ENCODE measurements at places on chromosomes 12 and 14.
A peak's percentile ranks its signal among the peaks of the same experiment; 100 is the strongest.

DNA sequence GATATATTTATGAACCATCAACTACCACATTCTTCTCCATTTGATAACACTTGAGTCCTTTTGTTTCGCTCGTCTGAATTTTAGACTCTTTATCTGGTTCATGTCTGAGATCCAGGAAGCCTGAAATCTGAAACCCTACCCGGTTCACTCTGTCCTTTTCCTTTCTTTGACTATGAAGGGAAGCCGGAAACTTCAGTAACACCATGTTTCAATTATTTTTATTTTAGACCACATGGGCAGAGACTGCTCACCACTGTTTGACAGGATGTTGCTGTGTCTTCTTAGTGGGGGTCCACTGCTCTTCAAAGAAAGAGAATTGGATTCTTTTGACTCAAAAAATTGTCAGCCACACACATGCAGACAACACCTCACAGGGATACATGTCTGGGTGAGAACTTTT lies 331.9 kb upstream of the FLRT2 start:
- no peak for DNase-seq

GRCh38 chr12:6852651-6853354 lies 853 bp downstream of the USP5 start:
- peak; percentile 58 for DNase-seq

DNA sequence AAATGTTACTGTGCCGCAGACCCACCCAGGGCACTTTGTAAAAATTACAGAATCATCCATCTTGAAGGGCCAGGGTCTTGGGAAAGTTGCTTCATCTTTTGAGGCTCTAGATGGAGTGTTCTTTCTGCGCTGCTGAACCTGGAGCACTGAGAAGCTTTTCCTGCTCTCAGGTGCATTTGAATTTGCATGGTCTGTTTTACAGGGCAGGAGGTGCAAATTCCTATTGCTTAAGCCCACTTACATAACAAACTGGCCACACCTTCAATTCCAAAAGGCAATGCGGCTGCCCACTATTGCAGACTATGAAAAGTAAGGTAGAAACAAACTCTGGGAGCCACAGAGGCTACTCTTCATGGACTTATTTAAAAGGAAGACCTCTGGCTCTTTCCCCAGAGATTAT lies 254.8 kb downstream of the CACNA1C start:
- no peak for DNase-seq

DNA sequence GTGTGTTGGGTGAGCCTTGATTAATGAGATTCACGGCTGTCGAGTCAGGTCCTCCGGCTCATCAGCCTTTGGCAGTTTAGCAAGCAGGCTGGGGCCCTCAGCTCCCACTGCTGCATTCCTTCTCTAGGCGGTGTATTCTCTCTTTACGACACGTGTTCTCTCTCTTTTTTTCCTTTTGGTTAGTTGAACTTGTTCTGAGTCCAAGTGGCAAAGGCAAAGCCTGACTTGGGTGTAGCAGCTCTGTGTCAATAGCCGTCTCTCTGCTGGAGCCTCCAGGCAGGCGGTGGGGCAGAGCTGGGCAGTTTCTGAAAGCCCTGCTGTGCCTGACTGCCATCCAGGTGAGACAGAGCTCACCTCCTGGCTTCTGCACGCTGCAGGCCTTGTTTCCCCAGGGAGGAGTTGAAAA lies 46.6 kb downstream of the SUSD6 start:
- no peak for DNase-seq

DNA sequence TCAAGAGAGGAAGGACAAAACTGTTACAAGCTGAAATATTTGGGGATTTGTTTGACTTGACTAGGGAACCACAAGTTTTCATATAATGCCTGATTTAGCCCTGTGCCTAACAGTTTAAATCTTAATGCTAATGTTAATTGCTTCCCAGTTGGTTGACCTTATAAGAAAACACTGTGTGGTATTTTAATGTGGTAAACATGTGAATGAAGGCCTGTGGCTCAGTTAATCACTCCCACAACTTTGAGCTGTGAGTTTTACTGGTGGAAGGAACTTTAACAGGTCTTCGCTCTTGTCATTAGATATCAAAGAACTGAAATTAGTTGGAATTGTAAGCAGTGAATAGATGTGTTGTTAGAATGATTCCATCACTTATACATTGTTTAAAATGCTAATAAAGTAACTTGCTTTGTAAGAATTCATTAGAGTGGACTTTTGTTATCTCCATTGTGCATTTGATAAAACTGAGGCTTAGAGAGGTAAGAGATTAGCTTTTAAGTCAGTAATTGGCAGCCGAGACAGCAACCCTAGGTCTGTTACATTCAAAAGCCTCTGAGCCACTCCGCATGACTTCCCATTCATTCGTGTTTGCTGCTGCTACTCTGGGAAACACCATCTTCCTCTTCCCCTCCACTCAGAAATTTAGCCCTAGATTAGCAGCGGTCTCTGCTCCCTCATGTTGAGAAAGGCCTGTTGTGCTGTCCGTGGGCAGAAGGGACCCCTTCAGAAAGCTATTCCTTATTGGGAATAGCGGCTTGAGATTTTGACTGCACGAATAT lies 1.0 kb upstream of the TBK1 start:
- no peak for DNase-seq

GRCh38 chr14:22981090-22981875 lies 1.1 kb downstream of the AJUBA start:
- DNase-seq, result no peak

GRCh38 chr12:41981758-41982157 lies 162.9 kb downstream of the GXYLT1 start:
- no peak for DNase-seq

DNA sequence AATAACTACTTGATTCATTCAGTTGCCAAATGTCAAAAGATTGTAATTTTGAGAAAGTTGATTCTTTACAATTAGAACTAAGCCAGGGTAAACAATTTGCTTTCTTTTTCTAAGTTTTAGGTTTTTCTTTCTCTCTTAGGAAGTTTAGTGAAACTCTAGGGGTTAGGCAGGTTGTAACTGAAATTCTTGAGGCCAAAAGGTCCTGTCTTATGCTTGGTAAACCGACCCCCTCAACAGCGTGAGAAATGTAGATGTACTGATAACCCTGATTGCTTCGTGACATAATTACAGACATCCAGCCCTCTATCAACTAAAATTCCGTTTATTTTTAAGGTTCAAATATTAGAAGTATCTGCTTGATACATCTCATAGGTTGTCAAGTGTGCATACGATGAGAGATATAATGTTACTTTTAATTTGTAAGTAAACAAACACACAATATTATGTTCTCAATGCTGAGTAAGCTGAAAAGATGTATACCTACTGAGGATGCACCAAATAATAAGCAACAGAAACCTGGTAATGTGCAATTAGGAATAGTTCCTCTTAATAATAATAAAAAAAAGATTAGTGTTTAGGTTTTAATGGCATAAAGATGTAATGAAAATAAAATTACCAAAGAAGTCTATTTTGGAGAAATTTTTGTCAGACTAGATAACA lies 7.2 kb downstream of the FUT8 start:
- DNase-seq, result no peak

DNA sequence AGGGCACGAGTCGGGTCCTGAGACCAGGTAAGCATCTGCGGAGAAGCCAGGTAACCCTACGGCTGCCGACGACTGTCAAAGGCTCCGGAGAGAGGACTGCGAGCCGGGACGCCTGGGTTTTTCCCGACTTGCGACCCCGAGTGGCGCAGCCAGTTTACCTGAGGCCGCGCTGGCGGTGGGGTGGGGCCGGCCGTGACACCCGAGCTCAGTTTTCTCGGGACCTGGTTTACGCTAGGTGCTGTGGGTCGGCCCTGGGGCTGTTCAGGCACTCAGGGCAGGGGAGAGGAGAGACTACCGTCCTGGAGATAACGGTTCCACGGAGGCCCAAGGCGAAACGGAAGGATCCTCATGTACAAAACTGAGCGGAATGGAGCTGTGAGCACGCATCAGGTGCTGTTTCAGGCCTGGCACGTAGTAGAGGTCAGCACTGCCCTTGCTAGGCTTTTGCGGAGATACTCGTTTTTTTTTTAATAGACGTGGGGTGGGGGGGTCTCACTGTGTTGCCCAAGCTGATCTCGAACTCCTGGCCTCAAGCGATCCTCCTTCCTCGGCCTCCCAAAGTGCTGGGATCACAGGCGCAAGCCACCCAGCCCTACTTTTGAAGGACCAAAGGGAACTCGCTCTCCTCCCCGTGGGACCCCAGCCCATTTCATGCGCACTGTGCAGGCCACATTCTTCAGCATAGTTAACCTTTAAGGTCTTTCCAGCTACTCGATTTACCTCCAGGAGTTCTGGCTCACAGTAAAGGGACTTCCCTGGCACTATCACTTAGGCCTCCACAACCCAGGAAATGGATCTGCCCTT lies 471 bp downstream of the MTRFR start:
- DNase-seq, result no peak

DNA sequence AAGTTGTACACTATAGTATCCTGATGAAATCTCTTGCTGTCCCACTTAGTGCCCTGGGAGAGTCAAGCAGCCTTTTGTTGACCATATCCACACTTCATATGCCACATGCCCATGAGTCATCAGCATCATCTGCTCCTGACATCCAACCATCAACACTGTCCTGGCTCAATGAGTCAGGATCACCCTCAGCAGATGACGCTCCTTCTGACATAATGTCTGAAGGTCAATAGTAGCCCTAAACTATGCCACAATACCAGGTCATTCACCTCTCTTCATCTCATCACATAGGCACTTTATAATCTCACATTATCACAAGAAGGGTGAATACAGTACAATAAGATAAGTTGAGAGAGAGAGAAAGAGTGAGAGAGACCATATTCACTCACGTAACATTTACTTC lies 369.0 kb upstream of the FAR2 start:
- DNase-seq, result no peak

DNA sequence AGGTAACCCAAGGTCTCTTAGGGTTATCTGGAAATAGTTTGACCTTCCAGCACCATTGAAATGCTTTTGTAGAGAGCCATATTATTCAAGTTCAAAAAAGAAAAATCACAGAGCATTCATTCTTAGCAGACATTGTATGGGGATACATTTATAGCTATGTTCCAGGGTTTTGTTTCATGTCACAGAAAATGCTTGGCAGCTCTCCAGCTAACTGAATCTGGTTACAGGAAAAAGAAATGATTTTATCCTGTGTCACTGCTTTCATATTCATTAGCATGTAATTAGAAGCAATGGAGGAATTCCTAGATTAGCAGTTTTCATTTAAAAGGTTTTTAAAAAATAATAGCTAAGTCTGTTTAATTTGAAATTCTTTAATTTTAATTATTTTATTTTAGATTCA lies 78.9 kb downstream of the SNAPC1 start:
- DNase-seq, result peak; percentile 61

DNA sequence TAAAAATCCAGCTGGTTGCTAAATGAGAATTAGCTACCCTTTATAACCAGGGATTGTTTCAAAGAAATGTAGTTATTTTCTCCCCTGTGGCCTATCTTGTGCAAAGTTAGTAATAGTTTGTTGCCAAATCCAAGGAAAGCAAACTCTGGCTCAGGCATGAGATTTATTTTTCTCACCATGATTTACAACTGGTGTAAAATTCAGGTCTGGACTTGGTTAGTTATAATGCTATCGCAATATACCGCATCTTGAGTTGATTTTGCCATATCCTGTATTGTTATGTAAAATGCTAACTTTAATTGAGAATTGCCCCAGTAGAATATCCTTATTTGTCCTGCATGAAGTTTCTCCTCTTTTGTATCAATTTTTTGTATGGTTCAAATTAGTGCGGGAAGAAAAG lies 135.5 kb downstream of the CRADD start:
- no peak for DNase-seq

- no peak for DNase-seq
Observed at GRCh38 chr14:51462182-51462581, 189.5 kb upstream of the FRMD6 start.

DNA sequence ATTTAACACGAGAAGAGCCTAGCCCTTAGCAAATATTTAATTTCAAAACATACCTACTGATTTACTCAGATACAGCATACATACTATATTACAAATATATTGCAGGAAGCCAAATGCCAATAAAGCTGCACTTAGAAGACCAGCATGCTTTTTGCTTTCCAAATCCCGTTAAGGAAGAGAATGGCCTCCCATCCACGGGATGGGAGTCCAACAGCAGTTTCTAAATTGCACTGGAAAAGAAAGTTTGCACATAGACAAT lies 156.3 kb upstream of the FOXN3 start:
- no peak for DNase-seq

- no peak for DNase-seq
Observed at GRCh38 chr14:65926504-65926903, 514.0 kb downstream of the FUT8 start.

DNA sequence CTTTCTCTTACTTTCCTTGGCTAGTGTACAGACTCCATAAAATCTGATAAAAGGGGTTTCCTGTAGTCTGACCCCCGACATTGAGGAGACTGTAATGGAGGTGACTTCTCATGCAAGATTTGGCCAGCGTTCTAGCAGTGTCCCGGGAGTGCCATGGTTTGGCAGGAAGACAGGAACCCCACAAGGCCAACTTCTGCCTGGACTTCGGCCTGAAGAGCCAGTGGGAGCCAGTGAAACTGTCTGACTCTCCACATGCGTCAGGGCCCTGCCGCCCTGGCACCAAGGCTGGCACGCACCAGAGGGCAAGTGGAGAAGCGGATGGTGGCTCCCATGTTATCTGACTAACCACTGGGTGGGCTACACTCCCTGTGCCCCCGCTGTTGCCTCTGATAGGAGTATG lies 70.5 kb downstream of the TMEM260 start:
- DNase-seq, result no peak

- DNase-seq, result no peak
Observed at GRCh38 chr14:84037593-84037992, 1492.4 kb upstream of the FLRT2 start.

GRCh38 chr12:113748707-113749432 lies 217.3 kb downstream of the RBM19 start:
- DNase-seq, result no peak

DNA sequence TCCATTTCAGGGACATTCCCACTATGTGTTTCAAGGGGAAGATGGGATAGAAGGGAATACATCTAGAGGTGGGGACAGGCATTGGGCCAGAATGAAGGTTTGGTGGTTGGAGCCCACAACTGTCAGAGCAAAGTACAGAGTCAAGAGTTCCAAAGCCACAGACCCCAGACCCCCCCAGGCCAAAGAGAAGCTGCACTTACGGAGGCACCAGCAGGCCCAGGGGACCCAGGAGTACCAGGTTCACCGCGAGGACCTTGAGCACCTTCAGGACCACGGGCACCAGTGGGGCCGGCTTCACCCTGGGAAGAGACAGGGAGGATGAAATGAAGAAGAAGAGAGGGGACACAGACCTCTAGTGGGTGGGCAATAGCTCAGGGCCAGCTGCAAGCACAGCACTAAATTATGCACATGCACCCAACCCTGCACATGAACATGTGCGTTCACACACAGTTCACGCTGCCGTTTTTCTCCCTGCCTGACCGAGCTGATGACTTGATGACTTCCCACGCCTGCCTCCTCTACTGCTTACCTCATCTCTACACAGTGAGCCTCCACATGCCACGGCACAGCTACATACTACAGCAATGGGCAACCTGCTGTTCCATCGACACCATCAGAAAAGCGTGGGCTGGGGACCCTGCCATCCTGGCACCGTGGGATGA lies 16.7 kb downstream of the COL2A1 start:
- no peak for DNase-seq

GRCh38 chr12:101567918-101568317 lies 26.9 kb upstream of the MYBPC1 start:
- no peak for DNase-seq
